ENCODE measurements at places on chromosomes 3 and 15. TPM values are rescaled to one million over a fixed set of nuclear protein-coding genes. Genes with fewer than 3 reads are reported as not detected.

The CFAP100 gene
- total RNA-seq: not detected

The GP9 gene
- not detected for total RNA-seq

The FGF12 gene
- total RNA-seq: 0.07 TPM

The SUCLG2 gene
- 55.4 TPM for total RNA-seq

The SPSB4 gene
- not detected for total RNA-seq

The ITPKA gene
- total RNA-seq: 0.91 TPM

The SLC24A5 gene
- total RNA-seq: not detected

The IL17RB gene
- total RNA-seq: under 0.01 TPM

The METTL6 gene
- total RNA-seq: 23.4 TPM

The ITIH1 gene
- 0.17 TPM for total RNA-seq

The WDR93 gene
- total RNA-seq: 0.07 TPM

Data from smooth muscle cell of the pulmonary artery (primary cell).